ENCODE measurements at places on chromosomes 11 and 22.

DNA sequence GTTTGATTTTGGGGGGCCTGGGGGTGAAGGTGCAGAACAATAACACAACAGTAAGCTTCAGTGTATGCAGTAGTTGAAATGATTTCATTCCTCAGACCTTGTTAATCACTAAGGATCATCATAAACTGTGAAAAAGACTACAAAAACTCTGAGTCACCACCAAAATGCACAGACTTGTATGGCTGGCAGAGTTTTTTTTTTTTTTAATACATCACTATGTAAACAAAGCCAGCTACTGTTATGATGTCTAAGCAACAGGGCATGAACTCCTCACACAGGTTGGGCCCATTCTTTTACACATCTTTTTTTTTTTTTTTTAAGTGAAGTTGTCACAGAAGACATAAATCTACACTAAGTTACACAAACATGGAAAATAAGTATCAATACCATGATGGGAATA is 311.9 kb downstream of the GUCY1A2 start:
- H3K27me3 ChIP-seq, result no peaks in the 10 kb centered on the region
- H3K27ac ChIP-seq, result no peak overlapping the region
- DNase-seq, result no peak
- no peaks in the 10 kb centered on the region for H3K36me3 ChIP-seq

GRCh38 chr22:49300241-49300640 is 527.4 kb downstream of the BRD1 start:
- H3K4me1 ChIP-seq, result no peaks in the 10 kb centered on the region
- no peaks in the 10 kb centered on the region for H3K27me3 ChIP-seq
- DNase-seq, result no peak
- H3K36me3 ChIP-seq, result no peaks in the 10 kb centered on the region

DNA sequence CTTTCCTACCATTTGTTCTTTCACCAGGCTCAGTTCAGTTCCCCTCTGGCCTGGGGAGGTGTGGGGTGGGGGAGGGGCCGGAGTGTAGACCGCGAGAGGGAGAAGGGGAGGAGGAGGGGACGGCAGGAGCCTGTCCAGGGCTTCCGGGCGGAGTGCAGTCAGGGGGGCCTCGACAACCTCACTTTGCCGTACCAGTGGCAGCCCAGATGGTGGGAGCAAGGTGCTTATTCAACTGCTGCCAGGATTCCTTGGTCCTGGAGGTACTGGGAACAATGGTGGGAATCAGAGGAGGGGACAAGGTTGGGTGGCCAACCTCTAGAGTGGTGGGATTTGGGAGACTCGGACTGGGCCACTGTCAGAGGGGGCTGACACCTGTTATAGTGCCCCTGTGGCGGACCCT is 1.2 kb downstream of the BACE1 start:
- peaks cover 9% of the 10 kb centered on the region for H3K4me1 ChIP-seq
- H3K36me3 ChIP-seq, result no peaks in the 10 kb centered on the region
- no peak for DNase-seq
- H3K27me3 ChIP-seq, result peaks cover 7% of the 10 kb centered on the region
- H3K27ac ChIP-seq, result no peak overlapping the region

- peak overlapping the region; percentile 71 for H3K4me3 ChIP-seq
- no peak overlapping the region for H3K27ac ChIP-seq
- no peaks in the 10 kb centered on the region for H3K4me1 ChIP-seq
- H3K36me3 ChIP-seq, result no peaks in the 10 kb centered on the region
- H3K27me3 ChIP-seq, result peaks cover 5% of the 10 kb centered on the region
These were observed 79.4 kb downstream of the PRR5L start for GRCh38 chr11:36375353-36376008.

DNA sequence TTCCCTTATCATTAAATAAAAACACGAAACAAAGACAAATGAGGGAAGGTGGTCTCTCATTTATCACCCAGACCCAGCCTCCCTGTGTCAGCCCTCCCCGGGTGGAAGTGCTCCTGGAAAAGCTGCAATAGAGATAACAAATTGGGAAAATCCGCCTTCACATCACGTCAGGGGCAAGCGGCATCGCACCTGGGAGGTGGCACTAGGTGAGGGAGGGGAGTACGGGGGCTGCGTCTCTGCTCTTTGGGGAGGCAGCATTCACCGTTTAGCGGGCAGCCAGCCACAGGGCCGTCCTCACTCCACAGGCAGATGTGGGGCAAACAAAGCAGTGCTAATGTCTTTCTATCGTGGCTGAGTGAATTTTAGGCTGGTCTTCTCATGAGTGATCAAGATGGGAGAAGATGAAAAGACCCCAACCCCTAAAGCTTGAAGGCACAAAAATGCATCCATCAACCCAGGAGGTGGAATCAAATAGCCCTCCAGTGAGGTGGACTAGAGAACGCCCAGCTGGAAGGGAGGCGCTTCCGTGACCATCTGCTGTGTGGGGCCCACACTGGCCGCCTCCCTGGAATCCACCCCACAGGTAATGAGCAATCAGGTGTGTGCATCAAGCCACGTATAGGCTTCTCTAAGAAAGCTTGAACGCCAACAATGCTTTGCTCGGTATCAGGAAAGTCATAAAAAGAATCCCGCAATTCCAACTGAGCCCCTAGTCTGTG is 629.5 kb downstream of the BRD1 start:
- H3K36me3 ChIP-seq, result no peaks in the 10 kb centered on the region
- no peak overlapping the region for H3K4me3 ChIP-seq
- no peak for DNase-seq
- no peak overlapping the region for H3K27ac ChIP-seq
- H3K4me1 ChIP-seq, result no peaks in the 10 kb centered on the region

All from naive thymus-derived CD4-positive, alpha-beta T cell (primary cell).